PC-9 (cell line): ENCODE measurements at places on chromosomes 7 and 10. TPM values are rescaled to one million over a fixed set of nuclear protein-coding genes. Genes with fewer than 3 reads are reported as not detected.

- H3K27me3 ChIP-seq: peaks cover 16% of the 10 kb centered on the region
- DNase-seq: no peak
- H3K36me3 ChIP-seq: no peaks in the 10 kb centered on the region
- no peaks in the 10 kb centered on the region for H3K4me1 ChIP-seq
- no peak overlapping the region for H3K27ac ChIP-seq
Observed at GRCh38 chr10:48802611-48803071, 118.0 kb downstream of the WDFY4 start.

DNA sequence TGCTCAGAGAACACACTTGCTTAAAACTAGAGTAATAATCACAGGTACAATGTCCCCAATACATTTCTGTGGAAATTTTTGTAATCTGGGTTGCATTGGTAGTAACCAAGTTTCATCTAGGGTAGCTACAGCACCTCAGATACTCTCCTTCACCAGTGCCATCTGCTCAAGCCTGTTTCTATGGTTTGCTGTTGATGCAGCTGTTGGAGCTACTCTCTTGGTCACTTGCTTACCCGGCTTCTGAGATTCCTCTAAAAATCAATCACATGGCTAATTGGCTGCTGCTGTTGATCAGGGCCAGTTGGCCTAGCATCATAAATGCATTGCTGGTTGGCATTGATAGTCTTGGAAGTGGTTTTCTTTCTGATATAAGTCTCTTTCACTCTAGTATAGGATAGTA, 220.8 kb downstream of the BICC1 start:
- no peaks in the 10 kb centered on the region for H3K36me3 ChIP-seq
- no peak overlapping the region for H3K27ac ChIP-seq
- no peak for DNase-seq
- H3K4me1 ChIP-seq: no peaks in the 10 kb centered on the region
- 0 out of 2 replicates have a peak, but pooled peaks cover 4% of the 10 kb centered on the region for H3K27me3 ChIP-seq
- H3K4me3 ChIP-seq: no peak overlapping the region

- no peak overlapping the region for H3K4me3 ChIP-seq
- no peak for DNase-seq
- no peak overlapping the region for H3K27ac ChIP-seq
- H3K27me3 ChIP-seq: no peaks in the 10 kb centered on the region
- H3K4me1 ChIP-seq: no peaks in the 10 kb centered on the region
- H3K36me3 ChIP-seq: no peaks in the 10 kb centered on the region
Observed at GRCh38 chr10:104806801-104807200, 165.7 kb downstream of the SORCS3 start.

- H3K36me3 ChIP-seq: no peaks in the 10 kb centered on the region
- no peak for DNase-seq
- H3K4me3 ChIP-seq: no peak overlapping the region
Observed at GRCh38 chr10:109089779-109090178, 833.5 kb downstream of the XPNPEP1 start.

DKK1 gene
- total RNA-seq: 75.2 and 106 TPM in 2 replicates

C10orf105 gene
- not detected in 2 replicates for total RNA-seq

MYL10 gene
- not detected in 2 replicates for total RNA-seq

ZNF467 gene
- total RNA-seq: 6.6 and 10.3 TPM in 2 replicates
